GM23248 (cell line): ENCODE measurements at places on chromosomes 1 and 21. TPM values are rescaled to one million over a fixed set of nuclear protein-coding genes. Genes with fewer than 3 reads are reported as not detected.
A peak's percentile ranks its signal among the peaks of the same experiment; 100 is the strongest.

MAP3K21 gene
- total RNA-seq, result not detected in 2 replicates

FAM3B gene
- not detected in 2 replicates for total RNA-seq

IQGAP3 gene
- 12.5 and 14.7 TPM in 2 replicates for total RNA-seq

AMIGO1 gene
- total RNA-seq, result 2.7 and 2.8 TPM in 2 replicates

OR2AK2 gene
- total RNA-seq, result not detected in 2 replicates

ALPL gene
- total RNA-seq, result not detected in 2 replicates

FAM167B gene
- total RNA-seq, result 3.0 and 4.2 TPM in 2 replicates

SLC26A9 gene
- not detected in 2 replicates for total RNA-seq

- H3K4me3 ChIP-seq, result no peak overlapping the region
- H3K36me3 ChIP-seq, result no peaks in the 10 kb centered on the region
- no peaks in the 10 kb centered on the region; the same call in 1 of the 2 replicates for H3K4me1 ChIP-seq
- H3K27ac ChIP-seq, result no peak overlapping the region
- no peaks in the 10 kb centered on the region for H3K27me3 ChIP-seq
These were observed 4.4 kb upstream of the FNDC5 start for GRCh38 chr1:32874860-32875752.

GRCh38 chr1:147822292-147822691 is 61.9 kb upstream of the GJA5 start:
- peak; percentile 30 for DNase-seq
- H3K4me1 ChIP-seq, result no peaks in the 10 kb centered on the region
- H3K4me3 ChIP-seq, result no peak overlapping the region
- H3K36me3 ChIP-seq, result no peaks in the 10 kb centered on the region
- H3K27ac ChIP-seq, result peak overlapping the region; percentile 29; the same call in 1 of the 2 replicates

DNA sequence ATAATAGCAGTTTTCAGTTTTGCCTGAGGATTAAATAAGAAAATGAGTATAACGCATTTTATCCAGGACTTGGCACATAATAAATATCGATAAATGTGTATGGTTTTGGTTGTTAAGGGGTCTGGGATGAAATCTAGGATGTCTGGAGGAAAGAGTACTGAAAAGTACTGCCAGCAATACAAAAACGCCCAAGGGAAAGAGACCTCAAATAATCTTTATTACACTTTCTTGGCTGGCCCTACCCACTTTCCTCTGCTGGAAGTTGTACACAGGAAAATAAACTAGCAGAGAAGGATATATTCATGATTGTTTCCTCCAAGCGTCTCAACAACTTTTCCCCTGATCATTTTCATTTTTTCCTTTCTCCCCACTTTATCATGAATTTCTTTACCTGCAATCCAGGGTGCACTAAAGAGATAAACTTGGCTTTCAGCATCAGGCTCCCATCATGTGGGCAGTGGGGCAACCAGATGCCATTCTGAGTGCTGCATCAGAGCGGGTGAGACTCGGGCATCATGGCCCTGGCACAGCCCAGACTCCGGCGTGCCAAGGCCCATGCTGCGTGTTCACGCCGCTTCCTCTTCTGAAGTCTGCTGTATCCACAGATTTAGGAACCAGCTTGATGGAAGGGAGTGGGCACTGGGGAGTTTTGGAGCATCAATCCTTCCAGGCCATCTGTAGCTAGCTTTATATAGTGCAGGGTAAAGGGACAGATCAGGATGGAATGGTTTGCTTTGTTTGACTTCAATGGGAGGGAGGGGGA is 35.8 kb upstream of the PLXNA2 start:
- H3K27ac ChIP-seq, result no peak overlapping the region
- H3K36me3 ChIP-seq, result no peaks in the 10 kb centered on the region
- H3K4me1 ChIP-seq, result no peaks in the 10 kb centered on the region
- no peak for DNase-seq

DNA sequence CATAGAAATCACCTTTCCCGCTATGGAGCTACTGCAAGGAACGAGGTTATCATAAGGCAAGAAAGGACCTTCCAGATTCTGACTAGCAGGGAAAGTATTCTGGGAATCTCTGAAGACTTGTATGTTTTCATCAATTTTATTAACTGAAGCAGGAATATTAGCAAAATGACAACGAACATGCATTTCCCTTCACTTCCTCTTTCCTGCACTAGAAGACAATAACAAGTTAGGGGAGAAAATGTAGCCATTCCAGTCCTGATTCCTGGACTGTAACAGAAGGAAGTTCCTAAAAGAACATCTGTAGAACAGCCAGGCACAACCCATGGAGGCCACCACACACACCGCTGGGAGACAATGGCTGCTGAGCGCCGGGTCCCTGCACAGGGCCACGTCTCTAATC is 106.8 kb downstream of the RAVER2 start:
- H3K27me3 ChIP-seq, result no peaks in the 10 kb centered on the region
- H3K4me3 ChIP-seq, result no peak overlapping the region
- no peaks in the 10 kb centered on the region for H3K4me1 ChIP-seq
- no peak overlapping the region for H3K27ac ChIP-seq
- no peak for DNase-seq

GRCh38 chr1:14113841-14114567 is 414.0 kb downstream of the PRDM2 start:
- H3K27me3 ChIP-seq, result peaks cover 16% of the 10 kb centered on the region
- DNase-seq, result peak; percentile 79
- H3K27ac ChIP-seq, result no peak overlapping the region

- no peaks in the 10 kb centered on the region for H3K4me1 ChIP-seq
- no peak overlapping the region for H3K27ac ChIP-seq
- H3K27me3 ChIP-seq, result peaks cover 24% of the 10 kb centered on the region
- H3K4me3 ChIP-seq, result no peak overlapping the region
- no peak for DNase-seq
These were observed 79.8 kb downstream of the WDR4 start for GRCh38 chr21:42799516-42799915.

DNA sequence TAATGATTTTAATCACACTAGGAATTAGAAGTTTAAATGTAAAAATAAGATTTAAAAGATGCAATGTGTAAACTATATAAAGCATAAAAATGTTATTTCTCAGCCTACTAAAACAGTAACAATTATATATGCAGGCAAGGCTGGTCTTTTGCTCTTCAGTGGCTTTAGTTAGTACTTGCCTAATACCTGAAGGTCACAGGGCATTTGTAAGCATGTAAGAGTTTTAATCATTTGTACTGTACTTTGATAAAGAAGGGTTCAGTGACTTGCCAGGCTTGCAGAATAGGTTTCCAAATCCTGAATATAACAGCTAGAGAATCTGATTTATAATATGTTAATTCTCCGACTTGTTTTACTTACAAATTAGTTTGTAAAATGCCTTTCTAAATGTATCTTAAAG is 256.5 kb downstream of the GPR52 start:
- H3K4me3 ChIP-seq, result no peak overlapping the region
- no peaks in the 10 kb centered on the region for H3K36me3 ChIP-seq
- no peak overlapping the region for H3K27ac ChIP-seq
- H3K4me1 ChIP-seq, result peaks cover 4% of the 10 kb centered on the region; the same call in 1 of the 2 replicates

DNA sequence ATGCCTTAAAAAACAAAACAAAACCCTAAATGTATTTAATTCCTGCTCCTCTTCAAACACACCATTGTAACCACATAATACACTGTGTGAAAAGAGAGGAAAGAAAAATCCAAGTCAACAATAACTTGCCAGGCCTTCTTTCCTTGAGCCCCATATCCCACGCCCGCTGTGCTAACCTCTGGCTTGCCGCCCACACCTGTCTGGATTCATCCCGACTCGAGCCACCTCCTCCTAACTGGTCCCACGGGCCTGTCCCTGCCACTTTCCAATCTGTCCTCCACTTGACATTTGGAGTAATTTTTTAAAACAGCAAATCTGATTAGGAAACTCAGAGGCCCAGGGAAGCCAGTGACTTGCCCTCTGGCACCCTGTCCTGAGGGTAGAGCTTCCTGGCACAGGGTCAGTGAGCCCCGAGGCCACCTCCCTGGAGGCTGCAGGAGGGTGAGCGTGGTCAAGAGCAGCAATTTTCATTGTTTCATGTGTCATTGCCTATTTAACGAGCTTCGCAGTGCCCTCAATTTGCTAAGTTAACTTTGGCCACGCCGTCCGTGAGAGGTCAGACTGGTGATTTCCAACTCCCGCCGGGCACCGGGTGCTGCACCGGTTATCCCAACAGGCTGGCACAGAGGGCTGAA is 54.1 kb downstream of the B3GALT5 start:
- H3K4me3 ChIP-seq, result no peak overlapping the region
- H3K4me1 ChIP-seq, result no peaks in the 10 kb centered on the region
- no peak overlapping the region for H3K27ac ChIP-seq
- H3K36me3 ChIP-seq, result no peaks in the 10 kb centered on the region
- no peaks in the 10 kb centered on the region for H3K27me3 ChIP-seq
- no peak for DNase-seq

- peak; percentile 26 for DNase-seq
- no peaks in the 10 kb centered on the region for H3K36me3 ChIP-seq
- H3K27me3 ChIP-seq, result no peaks in the 10 kb centered on the region
- peak overlapping the region; percentile 89; the same call in 1 of the 2 replicates for H3K4me3 ChIP-seq
- H3K27ac ChIP-seq, result peak overlapping the region; percentile 96
These were observed 3.9 kb downstream of the SPEN start for GRCh38 chr1:15851210-15852035.

DNA sequence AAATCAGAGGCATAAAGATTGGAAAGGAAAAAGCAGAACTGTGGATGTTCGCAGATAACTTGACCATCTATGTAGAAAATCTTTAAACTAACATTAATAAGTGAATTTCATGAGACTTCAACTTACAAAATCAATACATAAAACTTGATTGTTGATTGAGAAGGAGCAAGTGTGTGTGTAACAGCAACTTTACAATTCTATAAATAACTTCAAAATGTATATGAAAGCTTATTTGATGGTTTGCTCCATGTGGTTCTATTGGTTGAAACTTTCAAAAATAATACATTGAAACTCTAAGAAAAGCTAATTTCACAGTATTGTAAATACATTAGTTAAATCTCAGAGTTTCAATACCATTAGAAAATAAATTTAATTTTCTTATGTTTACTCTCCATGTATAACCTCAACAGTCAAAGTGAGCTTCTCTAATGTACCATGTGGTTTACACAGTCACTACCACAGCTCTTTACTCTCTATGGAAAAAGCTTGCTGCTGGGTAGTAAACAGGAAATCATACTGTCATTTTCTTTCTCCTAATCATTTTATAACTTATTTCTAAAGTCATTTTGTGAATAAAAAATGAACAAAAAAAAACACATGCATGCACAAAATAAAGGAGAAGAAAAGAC is 12.0 kb downstream of the AKT3 start:
- no peak overlapping the region for H3K4me3 ChIP-seq
- H3K36me3 ChIP-seq, result peaks cover 20% of the 10 kb centered on the region
- no peak overlapping the region for H3K27ac ChIP-seq
- H3K27me3 ChIP-seq, result no peaks in the 10 kb centered on the region

- no peaks in the 10 kb centered on the region for H3K27me3 ChIP-seq
- H3K27ac ChIP-seq, result peak overlapping the region; percentile 85
- H3K36me3 ChIP-seq, result peaks cover 3% of the 10 kb centered on the region; the same call in 1 of the 2 replicates
These were observed 433 bp downstream of the TMEM200B start for GRCh38 chr1:29123053-29123886.

DNA sequence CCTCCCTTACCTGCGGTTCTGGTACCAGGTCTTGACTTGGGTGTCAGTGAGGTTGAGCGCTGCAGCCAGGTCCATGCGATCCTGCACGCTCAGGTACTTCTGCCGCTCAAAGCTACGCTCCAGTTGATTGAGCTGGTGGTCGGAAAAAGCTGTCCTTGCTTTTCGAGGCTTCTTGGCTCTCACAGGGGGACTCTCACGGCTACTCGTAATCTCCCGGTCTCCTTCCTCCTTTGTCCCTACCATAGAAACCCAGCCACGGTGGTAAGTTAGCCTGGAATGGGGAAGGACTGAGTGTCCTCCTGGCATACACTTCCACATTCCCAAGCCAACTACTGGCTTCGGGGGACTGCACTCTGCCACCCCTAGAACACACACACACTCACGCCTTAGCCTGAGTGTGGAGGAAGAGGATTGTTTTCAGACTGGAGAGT is 2.6 kb downstream of the BARHL2 start:
- no peak for DNase-seq
- peaks cover 98% of the 10 kb centered on the region for H3K27me3 ChIP-seq
- no peaks in the 10 kb centered on the region for H3K36me3 ChIP-seq
- H3K4me3 ChIP-seq, result no peak overlapping the region
- H3K27ac ChIP-seq, result no peak overlapping the region

DNA sequence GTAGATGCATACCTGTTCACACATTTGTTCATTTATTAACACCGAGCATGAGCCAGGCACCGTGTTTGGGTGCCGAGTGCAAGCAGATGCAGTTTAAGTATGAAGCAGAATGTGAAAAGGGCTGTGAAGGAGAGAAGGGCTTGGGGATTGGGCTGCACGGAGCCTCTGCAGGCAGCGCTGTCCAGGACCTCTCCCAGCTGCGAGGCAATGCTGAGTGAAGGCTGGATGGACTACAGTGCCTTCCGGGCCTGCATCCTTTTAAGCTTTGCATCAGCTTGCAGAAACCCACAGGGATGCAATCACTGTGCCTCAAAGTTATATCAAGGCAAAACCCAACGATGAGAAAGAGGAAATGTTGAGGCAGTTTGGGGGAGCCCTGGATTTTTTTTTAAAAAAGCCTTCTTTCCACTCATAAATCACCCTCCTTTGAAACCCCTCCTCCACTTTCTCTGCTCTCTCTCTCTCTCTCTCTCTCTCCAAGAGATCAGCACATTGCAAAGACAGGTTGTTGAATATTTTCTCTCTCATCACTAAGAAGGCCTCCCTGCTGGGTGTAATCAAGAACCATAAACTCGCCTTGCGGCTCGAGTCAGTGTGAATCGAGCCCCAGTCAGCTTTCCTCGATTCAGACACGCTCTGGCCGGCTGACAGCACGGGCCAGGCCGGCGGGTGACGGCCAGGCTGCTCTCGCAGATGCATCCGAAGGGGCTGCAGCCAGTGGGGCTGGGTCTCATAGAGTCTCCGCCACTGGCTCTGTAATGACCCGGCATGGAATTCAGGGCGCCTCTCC is 89.2 kb upstream of the POU3F1 start:
- no peak overlapping the region for H3K4me3 ChIP-seq
- peak; percentile 26 for DNase-seq
- H3K4me1 ChIP-seq, result peaks cover 11% of the 10 kb centered on the region
- H3K27me3 ChIP-seq, result peaks cover 25% of the 10 kb centered on the region

GRCh38 chr1:21640653-21641052 is 28.5 kb downstream of the RAP1GAP start:
- H3K4me1 ChIP-seq, result no peaks in the 10 kb centered on the region
- H3K27ac ChIP-seq, result no peak overlapping the region

- no peaks in the 10 kb centered on the region for H3K27me3 ChIP-seq
- H3K36me3 ChIP-seq, result no peaks in the 10 kb centered on the region
- peak; percentile 85 for DNase-seq
These were observed at the start of gene C2CD2 for GRCh38 chr21:41953831-41954653. C2CD2 (minus strand) TSS chr21:41954018; CDS start chr21:41953648, 370 bp downstream.

GRCh38 chr1:233327651-233328141 is at the start of gene MAP3K21:
MAP3K21 (plus strand) TSS chr1:233327724; CDS start chr1:233328029, 305 bp downstream.
- no peaks in the 10 kb centered on the region for H3K4me1 ChIP-seq
- no peak within 1 kb of the TSS for H3K27ac ChIP-seq
- H3K27me3 ChIP-seq, result peaks cover 29% of the 10 kb centered on the region
- peak within 1 kb of the TSS; percentile 63 for H3K4me3 ChIP-seq
